ENCODE measurements at places on chromosomes 6 and 20.

- DNase-seq, result no peak
Observed at GRCh38 chr6:36524871-36525270, 22.4 kb downstream of the STK38 start.

DNA sequence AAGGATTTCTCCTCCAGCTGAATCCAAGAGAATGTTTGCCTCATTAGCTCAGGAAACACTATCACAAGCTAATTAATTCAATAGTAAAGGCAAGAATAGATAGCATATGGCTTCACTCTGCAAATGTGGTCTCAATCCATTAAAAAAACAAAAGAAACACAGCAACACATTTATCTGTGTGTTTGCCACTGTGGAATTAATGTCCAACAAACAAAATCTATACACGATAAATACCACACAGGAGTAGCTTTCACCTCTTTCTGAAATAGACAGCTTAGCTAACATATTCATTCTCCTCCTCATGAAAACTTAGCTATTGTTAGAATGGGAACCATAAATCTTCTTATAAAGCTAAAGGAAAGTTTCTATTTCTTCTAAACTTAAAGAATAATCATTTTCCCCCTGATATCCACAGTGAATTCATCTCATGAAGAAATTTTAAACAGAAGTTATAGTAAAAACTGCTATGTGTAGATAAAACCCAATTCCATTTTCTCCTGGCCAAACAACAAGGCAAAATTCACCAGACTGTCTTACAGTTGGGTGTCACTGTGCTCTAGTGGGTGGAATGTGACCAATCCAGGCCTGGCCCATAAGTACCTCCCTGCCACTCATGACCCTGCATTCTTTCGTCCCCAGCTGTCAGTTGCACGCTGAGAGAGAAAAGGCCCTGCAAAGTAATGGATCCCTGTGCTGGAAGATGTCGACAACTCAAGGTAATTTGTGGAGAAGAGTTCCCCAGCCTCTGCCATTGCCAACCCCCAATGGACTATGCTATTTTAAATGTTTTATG is 92.9 kb upstream of the NRSN1 start:
- DNase-seq, result no peak

DNA sequence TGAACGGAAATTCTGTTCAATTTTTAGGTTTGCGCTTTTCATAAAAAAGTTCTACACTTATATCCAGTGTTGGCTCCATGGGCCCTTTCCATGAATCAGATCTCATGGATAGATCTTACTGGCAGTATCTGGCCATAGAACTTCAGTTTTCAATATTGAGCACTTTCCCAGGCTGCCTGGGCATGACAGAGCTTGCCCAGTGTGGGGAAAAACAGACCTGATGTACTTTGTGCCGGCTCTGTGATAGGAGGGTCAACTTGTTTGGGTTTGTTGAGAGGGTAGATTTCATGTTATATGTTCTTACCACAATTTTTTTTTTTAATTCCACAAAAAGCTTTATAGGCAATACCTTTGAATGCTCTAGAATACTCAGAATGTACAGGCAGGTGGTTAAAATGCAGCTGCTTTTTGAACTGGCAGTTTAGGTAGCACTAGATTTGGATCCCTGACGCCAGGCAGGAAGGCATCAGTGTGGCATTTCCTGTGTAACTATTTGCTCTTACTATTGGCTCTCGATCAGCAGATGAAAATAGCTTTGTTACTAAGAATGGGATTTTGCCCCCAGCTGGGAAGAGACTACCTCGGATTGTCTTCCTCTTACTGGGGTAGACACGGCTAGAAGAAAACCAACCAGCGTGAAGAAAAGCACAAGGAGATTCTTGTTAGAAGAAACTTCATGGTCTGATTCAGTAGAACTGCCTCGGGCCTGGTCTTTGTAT is 404.9 kb upstream of the SOX4 start:
- DNase-seq, result no peak

DNA sequence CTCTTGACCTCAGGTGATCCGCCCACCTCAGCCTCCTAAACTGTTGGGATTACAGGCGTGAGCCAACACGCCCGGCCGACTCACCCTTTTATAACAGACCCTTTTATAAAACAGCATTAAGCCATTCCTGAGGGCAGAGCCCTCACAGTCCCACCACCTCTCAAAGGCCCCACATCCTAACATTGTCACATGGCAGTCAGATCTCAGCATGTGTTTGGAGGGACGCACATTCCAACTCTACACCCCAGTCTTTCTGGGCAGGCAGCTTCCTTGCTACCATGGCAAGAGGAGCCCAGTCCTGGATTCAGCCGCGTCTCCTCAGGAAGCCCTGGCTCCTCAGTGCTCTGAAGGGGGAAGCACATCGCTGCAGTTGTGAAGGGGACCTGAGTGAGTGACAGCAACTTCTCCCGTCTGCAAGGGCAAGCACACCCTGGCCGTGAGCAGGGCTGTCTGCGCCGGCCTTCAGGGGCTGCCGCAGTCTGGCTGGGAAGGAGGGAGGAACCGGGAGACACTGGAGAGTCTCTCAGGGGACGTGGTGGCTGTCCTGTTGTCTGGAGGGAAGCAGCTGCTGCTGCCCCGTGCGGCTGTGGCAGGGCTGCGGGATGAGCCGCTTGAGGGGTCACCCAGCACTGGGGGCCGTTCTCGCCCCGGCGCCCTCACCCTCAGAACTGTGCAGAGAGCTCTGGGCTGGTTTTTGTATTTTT is 15.9 kb downstream of the OSBPL2 start:
- no peak for DNase-seq

DNA sequence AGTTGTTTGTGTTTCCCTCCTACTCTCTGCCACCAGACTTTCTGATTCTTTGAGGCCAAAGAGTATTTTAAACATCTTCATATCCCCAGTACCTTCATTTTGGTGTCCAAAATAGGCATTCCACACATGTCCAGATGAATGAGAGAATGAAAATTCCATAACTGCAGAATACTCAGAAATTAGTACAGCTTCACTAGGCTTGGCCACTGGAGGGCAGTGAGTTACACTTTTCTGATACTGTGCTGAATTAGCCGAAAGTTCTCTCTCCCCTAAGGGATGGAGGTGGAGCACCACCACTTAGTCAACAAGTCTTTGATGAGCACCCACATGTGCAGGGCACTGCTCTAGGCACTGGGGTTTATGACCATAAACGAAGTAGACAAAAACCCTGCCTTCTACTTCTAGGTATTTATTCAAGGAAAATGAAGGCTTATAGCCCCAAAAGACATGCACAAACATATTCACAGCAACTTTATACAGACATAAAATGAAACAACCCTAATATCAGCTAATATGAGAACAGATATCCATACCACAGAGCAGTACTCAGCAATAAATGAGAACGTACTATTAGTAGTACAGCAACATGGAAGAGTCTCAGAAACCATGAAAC is 46.1 kb upstream of the TMEM217 start:
- no peak for DNase-seq

DNA sequence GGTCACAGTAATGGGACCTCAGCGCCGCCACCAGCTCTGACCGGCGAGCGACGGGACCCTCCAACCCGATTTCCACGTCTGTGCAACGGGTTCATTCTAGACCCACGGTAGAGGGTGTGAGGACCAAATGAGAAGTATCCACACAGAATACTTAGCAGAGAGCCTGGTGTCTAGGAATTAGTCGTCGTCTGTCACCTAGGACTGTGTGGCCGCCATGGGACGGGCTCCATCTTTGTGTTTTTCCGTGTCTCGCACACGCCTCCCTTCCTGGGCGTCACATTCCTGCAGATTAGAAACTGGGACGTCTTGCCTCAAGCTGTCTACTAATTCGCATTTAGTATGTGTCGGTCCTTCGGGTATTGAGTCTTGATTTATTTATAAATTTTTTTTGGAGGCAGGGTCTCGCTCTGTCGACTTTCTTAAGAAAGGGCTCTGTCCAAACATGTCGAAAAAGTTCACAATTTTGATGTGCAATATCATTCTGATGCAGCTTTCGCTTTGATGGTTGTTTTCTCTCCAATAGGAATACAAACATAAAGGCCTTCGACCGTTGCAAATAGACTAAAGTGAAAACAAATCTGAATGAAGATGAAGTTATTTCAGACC is 563 bp downstream of the MGME1 start:
- no peak for DNase-seq

DNA sequence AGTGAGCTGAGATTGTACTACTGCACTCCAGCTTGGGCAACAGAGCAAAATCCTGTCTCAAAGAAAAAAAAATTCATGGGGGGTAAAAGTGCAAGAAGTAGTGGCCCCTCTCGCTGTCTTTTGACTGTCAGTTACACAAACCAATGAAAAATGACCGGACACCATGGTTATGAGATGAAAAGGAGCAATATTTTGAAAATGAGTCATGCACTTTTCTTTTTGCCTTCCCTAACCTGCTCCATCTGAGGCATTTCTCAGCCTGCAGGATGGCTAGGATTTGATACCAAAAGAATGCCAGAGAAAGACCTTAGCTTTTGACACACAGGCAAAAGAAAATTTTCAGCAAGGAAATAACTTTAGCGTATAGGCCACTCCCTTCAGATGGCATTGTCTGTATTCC is 181.7 kb upstream of the ARID1B start:
- no peak for DNase-seq

DNA sequence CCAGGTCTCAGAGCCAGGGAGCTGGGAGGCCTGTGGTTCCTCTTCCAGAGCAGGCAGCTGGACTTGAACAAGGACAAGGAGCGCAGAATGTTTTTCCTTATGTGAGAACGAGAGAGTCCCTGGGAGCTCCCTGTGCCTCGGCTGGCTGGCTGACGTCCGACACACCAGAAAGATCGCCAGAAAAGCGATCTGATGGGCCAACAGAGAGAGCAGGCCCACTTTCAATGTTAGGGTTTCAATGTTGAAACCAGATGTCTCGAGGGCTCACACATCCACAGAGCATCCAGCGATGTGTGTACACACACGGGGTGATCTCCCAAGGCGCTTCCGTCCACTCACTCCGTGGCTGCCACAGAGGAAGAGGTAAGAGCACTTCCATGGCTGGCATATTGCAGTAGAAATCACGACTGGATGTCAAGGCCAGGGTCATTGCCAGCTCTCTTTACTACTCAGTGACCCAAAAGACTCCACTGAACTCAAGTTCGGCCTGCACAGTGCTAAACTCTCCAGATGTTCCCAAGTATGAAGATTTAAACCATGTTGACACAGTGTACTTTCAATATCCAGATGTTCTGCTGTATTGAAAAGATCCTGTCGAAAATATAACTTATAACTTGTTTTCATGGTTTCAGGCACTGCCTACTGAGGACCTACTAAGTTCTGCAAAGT is 70.8 kb upstream of the FOXC1 start:
- DNase-seq, result no peak

DNA sequence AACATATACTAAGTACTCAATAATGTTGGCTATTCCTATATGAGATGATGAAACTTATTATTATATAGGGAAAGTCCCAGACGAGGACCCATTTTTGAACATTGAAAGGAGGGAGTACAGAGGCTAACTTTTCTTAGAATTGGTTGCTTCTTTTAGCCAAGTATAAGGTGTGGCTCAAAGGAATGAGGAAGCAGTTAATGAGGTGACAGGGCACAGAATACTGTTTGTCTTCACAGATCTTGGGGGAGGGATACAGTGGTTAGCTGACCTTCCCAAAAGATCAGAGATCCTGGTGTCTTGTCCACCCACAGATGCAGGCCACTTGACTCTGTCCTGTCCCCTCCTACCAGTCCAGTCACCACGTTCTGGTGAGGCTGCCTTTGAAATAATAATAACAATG is 67.8 kb upstream of the EPB41L1 start:
- no peak for DNase-seq

DNA sequence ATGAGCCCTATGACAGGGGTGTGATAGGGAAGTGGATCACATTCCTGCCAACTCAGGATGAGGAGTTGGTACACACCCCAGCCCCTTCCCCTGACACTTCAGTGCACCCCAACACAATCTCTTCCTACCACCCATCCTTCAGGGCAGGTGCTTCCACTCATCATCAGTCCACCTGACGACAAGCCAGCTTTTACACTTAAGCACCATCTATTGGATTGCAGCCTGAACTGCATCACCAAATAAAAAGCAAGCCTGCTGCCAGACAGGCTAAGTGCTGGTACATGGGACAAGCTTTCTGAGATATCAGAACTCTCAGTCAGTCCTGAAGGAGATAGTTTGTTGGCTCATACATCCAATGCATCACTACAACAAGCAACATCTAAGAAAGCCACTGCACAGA is 69.0 kb upstream of the TMEM200A start:
- DNase-seq, result no peak

- no peak for DNase-seq
Observed at GRCh38 chr20:61737812-61738443, 327.8 kb downstream of the TAF4 start.

DNA sequence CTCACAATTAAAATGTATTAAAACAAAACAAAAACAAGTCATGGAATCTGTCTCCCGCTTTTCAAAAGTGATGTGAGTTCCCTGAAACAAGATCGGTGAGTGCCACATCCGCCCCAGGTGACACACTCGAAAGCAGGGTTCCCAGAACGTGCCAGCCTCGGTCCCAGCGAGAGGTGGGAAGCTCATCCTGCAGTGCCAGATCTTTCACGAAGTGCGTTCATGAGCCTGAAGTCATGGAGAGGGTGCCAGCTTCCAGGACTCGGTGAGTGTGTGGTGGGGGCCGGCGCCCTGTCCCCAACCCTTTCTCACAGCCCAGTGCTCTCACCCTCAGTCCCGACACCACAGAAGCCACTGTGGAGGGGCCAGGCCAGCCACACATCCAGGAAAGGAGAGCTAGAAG is 127.4 kb downstream of the WDR27 start:
- DNase-seq, result no peak

GRCh38 chr6:1761477-1761877 is 151.8 kb downstream of the FOXC1 start:
- DNase-seq, result no peak

- DNase-seq, result no peak
Observed at GRCh38 chr6:72832271-72832670, 210.4 kb downstream of the KCNQ5 start.

GRCh38 chr20:45337367-45338120 is 10.7 kb downstream of the SDC4 start:
- DNase-seq, result no peak
